ENCODE measurements at places on chromosomes 2 and 18.
A peak's percentile ranks its signal among the peaks of the same experiment; 100 is the strongest.

GRCh38 chr18:27956001-27956640 lies 220.8 kb downstream of the CDH2 start:
- no peak for DNase-seq

GRCh38 chr2:216001216-216002100 lies 11.9 kb downstream of the MREG start:
- DNase-seq: no peak

GRCh38 chr2:20103530-20103929 lies 52.1 kb upstream of the LAPTM4A start:
- DNase-seq: no peak

GRCh38 chr2:45554073-45554741 lies 56.9 kb downstream of the SRBD1 start:
- no peak for DNase-seq

DNA sequence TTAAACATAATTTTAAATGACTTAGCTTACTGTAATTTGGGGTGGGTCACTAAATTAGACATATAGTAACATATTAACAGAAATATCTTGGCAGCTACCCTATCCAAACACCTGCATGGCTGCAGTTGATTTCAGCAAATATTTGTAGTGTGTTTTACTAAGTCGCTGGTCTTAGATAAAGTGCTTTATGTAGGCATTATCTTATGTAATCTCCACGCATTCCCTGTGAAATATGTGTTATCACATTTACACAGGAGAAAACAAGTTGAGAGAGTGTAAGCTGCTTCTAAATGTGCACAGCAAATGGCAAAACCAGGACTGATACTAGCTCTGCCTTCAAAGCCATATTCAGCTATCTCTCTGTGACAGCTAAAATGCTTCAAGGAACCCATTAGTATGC lies 72.0 kb downstream of the NYAP2 start:
- no peak for DNase-seq

DNA sequence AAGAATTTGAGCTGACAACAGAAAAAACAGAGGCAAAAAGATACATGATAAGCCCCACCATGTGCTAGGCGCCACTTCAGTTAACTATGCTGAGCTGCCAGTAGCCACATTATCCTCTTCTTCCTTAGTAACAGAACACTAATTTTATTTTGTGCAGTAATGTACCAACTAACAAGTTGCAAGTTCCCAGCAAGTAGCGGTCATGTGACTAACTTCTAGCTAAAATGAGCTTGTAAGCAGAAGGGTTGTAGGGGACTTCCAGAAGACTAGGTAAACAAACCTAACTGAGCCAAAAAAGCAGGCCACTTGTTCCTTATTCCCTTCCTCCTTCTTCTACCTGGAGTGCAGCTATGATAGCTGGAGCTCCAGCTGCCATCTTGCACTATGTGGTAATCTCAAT lies 75.5 kb downstream of the DTNB start:
- no peak for DNase-seq

DNA sequence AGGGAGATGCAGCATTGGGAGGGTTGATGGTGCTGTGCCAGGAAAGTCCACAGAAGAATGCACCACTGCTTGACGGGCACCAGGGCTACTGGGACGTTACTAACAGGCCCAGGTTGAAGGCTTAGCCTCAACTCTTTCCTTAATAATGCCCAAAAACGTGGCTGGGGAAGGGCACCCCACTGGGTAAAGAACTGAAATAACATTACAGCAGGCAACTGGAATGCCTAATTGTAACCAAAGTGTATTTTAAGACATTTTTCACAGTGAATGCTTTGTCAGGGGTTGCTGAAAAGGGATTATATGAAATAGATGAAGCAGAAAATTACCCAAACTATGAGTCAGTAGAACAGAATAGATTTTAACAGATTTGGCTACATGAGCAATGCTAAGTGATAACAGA lies 191.3 kb downstream of the CMPK2 start:
- DNase-seq: no peak

- no peak for DNase-seq
These were observed 6.9 kb upstream of the RAB17 start for GRCh38 chr2:237597196-237598145.

- DNase-seq: no peak
These were observed 223.6 kb downstream of the ALPK2 start for GRCh38 chr18:58405107-58405898.

DNA sequence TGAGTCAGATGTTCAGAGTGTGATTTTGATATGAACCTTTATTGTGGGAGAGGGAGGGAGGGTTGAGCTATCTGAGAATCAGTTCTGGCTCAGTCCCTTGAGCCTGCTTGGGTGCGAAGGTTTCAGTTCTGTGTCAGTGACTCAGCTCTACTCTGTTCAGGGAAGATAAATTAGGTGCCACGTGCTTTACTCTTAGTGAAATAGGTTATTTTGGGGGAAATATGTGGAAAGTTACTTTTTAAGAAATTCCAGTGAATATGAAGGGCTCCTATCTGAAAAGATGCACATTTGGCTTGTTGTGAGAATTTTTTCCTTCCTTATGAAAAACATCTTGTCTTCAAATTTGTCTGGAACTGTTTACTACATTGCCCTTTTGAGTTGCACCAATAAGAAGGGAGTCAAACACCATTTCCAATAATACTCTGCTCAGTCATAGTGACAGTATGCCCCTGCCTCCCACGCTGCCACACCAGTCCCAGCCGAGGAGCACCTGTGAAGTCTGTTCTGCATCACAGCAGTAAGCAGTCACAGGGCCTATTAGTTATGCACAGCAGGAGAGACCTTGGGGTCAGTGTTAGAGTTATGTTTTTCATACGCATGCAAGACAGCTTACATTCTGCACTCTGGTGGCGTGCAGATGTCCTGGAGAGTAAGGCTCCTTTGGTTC lies 32.8 kb upstream of the DNAH7 start:
- DNase-seq: no peak

- DNase-seq: no peak
These were observed 159.1 kb downstream of the LNPK start for GRCh38 chr2:175842996-175843395.

- DNase-seq: no peak
These were observed 51.1 kb downstream of the WDFY1 start for GRCh38 chr2:223894009-223894408.

DNA sequence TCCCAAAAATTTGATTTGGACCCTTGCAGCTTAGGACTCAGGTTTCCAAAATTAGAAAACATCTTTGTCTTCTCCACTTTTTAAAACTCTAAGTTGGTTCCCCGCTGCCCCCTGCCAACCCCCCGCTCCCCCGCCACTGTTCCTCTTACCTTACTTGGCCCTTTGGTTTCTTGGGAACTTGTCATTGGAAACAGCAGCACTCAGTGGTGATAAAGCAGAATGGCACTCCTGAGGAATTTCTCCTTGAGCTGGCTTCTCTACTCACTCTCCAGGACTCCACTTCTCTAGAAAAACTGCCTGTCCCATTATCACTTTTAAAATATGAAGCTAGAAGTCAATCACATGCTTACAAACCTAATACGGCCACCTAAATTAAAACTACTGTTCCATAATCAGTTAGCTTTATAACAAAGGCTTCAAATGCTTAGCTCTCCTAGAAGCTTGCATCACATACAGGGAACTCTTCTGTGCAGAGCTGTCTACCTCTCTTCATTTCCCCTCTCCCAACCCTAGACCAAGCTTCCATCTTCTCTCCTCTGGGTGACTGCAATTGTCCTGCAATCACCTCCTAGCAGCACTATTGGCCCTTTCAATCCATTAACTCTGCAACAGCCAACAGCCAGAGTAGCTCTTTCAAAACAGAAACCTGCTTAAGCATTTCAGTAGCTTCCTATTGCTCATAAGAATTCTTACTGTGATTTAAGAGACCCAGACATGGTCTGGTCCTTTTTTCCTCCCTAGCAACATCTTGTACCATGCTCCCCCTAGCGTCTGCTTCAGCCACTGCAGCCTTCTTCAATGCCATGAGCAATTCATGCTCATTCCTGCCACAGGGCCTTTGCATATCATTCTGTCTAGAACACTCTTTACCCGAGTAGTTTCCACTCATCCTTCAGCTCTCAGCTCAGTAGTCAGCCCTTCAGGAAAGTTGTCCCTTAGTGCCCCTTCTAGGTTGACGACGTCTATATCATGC lies 15.2 kb upstream of the PLEKHM3 start:
- peak; percentile 60 for DNase-seq

GRCh38 chr2:44881856-44882255 lies 59.6 kb upstream of the SIX3 start:
- DNase-seq: no peak

- DNase-seq: no peak
These were observed 249.1 kb downstream of the FAM210A start for GRCh38 chr18:13477147-13477683.

GRCh38 chr2:18855027-18855426 lies 265.7 kb upstream of the NT5C1B start:
- DNase-seq: no peak

GRCh38 chr18:74551936-74552555 lies 17.7 kb downstream of the CNDP1 start:
- DNase-seq: peak; percentile 54

GRCh38 chr2:70010576-70011111 lies 49.2 kb upstream of the ASPRV1 start:
- no peak for DNase-seq

GRCh38 chr18:58536534-58537271 lies 92.2 kb downstream of the ALPK2 start:
- DNase-seq: no peak

GRCh38 chr2:232872826-232873225 lies 2.8 kb downstream of the SNORC start:
- peak; percentile 73 for DNase-seq

DNA sequence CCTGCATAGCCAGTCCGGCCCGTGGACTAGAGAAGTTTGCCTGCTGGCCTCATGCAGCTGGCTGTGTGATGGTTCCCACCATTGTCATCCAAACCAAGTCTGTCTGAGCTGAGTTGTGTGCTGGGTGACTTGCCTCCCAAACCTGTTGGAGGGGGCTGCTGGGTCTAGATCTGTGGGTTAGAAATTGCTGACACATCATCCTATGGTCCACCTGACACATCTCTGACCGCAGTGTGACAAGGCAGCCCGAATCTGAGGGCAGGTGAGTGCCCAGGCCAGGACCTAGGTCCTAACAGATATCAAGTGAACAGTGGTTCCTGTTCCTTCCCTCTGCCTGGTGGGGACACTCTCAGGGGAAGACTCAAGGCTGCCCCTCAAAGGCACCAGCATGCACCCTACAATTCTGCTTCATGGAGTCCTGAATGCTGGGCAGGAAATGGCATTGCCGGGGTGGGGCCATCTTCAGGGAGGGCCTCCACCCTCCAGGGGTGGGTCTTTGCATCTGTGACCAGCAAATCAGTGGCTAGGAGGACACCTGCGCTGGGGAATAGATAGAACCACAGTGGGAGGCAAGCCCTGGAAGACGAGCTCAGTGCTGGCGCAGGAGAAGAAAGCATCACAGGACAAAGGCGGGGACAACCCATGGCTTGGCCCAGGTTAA lies 117.9 kb upstream of the ID2 start:
- no peak for DNase-seq

- DNase-seq: no peak
These were observed 16.0 kb upstream of the IKZF2 start for GRCh38 chr2:213167271-213167930.

- no peak for DNase-seq
These were observed 155.8 kb downstream of the RTN4 start for GRCh38 chr2:54894467-54894866.

- no peak for DNase-seq
These were observed 490 bp downstream of the NDUFS1 start for GRCh38 chr2:206158563-206159345.

- no peak for DNase-seq
These were observed 4.0 kb downstream of the DGKD start for GRCh38 chr2:233358335-233358734.

- no peak for DNase-seq
These were observed 28.9 kb downstream of the SPIRE1 start for GRCh38 chr18:12628706-12629702.
